WTC11 (cell line): ENCODE measurements at places on chromosomes 5 and 9.

DNA sequence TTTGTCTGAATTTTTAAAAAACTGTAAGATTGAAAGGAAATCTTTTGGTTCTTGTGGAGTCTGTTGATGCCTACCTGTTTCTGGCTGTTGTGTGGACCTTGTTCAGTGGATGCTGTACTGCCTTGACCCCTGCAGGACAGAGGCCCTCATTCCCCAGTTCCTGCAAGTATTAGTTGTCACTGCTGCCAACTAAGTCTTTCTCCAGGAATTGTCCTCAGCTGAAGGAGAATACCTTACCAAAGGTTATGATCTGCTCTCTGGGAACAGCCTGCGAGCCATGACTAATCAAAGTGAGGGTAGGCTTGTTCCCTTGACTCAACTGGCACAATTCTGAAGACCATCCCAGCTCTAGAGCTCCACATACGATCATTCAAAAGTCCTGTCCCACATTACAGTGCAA lies 145.3 kb upstream of the FST start:
- DNase-seq: no peak

- no peak for DNase-seq
Observed at GRCh38 chr5:62115014-62115413, 191.0 kb upstream of the KIF2A start.

- DNase-seq: peak; percentile 14
Observed at GRCh38 chr5:167245868-167246267, 1045.6 kb upstream of the WWC1 start.

DNA sequence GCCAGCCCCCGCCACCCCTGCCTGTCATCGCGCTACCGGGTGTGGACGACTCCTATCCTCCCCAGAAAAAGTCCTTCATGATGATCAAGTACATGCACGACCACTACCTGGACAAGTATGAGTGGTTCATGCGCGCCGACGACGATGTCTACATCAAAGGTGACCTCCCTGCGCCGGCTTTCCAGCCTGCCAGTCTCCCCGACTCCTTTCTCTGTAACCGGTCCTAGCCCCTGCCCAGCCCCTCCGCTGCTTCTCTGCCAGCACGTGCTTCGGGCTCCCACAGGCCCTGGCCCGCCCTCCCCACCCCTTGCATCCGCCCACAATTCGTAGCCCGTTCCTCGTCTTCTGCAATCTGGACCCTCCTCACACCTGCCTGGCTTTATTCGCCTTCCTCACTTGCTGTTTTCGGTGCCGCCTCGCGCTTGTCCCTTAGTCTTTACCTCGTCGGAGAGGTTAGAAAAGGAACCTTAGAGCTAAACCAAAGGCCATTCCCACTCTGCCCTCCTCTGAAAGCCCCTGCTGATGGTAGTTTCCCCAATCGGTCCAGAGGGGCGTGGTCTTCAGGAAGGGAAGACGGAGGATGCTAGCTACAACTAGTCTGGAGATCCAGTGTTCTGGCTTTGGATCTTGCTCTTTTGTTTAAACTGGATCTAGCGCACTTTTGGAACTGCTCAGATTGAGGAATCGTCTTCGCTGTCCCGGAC lies 1.4 kb downstream of the CHSY3 start:
- DNase-seq: peak; percentile 43

GRCh38 chr9:124264823-124265233 lies 7.1 kb downstream of the NEK6 start:
- DNase-seq: no peak

DNA sequence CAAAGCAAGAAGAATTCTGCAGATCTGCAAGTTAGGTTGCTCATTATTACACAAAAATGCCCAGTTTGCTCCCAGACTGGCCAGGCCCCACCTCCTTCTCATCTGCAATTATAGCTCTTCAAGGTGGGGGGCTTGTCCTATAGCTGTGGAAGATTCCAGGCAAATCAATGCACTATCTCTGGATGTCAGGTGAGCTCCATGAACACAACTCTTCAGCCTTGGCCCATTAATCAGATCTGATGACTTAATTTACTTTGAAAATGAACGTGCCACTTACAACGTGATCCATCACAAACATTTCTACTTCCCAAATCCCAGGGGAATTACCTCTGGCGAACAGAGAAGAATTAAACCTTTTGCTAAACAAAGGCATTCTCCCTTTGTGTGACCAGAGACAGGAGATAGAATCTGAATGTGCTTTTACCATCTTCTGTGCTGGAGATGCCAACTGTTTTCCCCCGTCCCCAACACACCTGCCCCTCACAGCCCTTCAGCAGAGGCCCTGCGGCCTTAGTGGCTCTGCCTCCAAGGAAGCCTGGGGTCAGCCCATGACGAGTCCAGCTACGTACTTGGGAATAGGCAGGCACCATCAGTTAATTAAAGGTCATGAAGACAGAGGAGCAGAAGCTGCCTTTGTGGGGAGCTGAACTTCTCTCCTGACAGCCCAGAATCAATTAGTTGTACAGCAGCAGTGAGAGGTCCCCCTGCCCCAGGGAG lies 60.5 kb downstream of the SNX18 start:
- no peak for DNase-seq

GRCh38 chr9:92247981-92248380 lies 45.5 kb downstream of the IARS1 start:
- no peak for DNase-seq

DNA sequence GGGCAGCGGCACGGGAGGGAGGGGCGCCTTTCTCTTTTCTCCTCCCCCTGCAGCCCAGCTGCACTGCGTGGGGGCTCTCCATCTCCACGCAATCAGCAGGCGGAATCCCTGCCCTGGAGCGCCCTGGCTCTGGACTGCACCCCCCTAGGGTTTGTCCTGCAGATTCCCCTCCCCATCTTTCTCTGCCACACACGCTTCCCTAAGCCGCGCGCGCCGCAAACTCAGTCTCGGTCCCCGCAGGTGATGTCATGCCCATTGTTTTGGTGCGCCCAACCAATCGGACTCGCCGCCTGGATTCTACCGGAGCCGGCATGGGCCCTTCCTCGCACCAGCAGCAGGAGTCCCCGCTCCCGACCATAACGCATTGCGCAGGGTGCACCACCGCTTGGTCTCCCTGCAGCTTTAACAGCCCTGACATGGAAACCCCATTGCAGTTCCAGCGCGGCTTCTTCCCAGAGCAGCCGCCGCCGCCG lies at the start of gene KCNN2:
Gene KCNN2, plus strand, starts transcription at position 347 of the 473 bp plus-strand sequence. Its CDS starts 70 bp downstream, at position 417.
- peak; percentile 90 for DNase-seq

DNA sequence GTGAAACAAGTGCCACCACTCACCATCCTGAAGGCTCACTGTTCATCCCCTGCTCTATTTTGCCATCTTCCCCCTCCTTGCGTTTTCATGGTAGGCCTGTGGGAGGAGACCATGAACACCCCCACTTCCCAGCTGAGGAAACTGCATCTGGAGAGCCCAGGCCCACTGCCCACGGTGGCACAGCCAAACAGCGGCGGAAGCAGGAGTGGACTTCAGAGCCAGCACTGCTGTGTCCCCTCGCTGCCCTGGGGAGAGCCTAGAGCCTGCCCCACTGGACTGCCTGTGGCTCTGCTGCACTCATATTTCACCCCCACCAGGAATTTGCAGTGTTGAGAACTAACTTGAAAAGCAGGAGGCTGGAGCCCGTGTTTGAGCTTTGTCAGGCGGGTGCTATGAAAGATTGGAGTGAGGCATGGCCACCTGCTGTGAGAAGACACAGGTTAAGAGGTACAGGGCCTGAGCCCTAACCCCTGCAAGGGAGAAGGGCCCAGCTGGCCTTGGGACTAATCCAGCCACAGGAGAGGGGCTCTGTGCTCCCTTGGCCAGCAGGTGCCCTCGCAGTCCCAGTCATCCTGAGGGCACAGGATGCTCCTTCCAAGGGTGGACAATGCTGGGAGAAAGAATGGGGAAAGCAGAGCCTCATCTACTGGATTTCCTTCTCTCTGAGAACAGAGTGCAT lies 79.0 kb downstream of the MACROH2A1 start:
- peak; percentile 52 for DNase-seq

- DNase-seq: no peak
Observed at GRCh38 chr5:109703829-109704228, 14.1 kb downstream of the MAN2A1 start.

- DNase-seq: peak; percentile 17
Observed at GRCh38 chr5:12623408-12623807, 719.2 kb upstream of the CTNND2 start.

DNA sequence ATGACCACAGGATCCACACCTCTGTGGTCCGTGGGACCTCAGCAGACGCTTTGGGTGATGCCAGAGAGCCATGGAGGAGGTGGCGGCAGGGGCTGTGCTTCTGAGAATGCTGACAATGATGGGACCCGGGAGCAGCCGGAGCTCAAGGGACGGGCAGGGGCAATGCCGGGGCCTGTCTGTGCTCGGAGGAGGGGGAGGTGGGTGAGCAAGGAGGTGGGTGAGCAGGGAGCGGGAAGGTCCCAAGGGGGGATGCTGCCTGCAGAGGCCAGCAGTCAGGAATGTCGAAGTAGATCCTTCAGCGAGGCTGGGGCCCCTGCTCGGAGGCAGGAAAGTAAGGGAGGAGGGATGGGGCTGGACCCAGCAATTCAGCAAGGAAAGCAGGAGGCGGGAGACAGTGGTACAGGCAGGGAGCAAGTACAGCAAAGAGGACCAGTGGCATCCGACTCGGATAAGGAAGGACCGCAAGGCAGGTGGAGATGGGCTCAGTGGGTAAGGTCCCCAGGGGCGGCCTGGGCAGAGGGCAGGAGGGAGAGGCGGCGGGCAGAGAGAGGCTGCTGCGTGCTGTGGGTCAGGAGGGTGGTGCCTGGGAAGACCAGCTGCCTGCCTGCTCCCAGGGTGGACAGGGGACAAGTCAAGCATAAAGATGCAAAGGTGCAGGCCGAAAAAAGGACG lies 49.0 kb downstream of the ADAMTS2 start:
- no peak for DNase-seq

DNA sequence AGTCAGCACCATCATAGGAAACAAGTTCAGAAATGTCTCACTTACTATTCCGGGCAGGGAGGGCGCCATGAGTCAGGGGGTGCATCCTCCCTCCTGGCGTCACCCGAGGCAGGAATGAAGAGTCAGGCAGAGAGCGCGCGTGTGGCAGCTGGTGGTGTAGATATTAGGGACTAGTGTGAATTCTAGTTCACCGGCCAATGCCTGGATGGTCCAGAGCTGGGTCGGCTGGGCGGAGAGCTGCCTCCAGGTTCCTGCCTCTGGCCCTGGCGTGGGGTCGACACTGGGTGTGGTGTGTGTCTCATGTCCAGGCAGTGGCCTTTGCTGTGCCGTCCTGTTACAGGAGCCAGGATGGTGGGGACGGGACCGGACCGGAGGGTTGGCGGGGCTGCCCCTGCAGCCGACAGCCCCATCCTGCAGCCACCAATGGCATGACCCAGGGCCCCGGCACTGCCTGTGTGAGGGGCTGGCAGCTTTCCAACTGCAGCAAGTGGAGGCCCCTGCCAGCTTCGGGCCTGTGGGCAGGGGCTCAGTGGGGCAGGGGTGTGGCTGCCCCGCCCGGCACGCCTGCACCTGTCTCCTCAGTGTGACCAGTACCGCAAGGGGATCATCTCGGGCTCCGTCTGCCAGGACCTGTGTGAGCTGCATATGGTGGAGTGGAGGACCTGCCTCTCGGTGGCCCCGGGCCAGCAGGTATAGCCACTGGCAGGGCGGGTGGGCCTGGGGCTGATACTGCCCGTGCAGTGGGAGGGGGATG lies 9.1 kb downstream of the DIPK1B start:
- no peak for DNase-seq

DNA sequence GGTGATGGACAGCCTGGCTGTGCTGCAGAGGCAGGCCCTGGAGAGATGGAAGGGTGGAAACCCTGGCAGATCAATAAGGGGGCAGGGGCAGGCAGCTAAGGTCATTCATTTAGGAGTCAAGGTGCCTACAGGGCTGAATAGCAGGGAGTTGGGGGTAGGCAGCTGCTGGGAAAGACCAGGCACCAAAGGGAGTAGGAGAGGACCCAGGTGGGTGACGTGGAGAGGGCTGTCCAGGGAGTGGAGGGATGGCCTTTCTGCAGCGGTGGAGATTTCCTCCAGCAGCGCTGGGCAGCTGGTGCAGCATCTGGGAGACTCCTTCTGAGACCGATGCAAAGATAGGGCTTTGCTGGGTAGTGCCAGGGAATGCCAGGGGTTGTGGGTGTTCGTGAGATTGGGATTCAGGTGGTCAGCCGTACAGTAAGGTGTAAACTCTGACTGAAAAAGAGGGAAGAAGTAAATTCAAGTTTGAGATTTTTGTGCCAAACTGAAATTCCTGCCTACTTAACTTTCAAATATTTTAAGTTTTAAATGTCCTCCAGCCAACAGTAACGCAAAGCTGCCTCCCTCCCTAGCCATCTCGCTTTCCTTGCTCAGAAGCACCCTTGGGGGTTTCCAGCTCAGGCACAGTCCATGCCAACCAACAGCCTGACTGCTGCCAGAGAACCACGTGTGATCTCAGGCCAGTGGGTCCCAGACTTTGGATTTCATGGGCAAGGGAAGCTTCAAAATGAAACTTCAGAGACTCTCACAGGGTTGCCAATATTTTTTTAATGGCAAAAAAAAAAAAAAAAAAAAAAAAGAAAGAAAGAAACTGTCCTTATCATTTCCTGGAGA lies 18.6 kb upstream of the ANGPTL2 start:
- no peak for DNase-seq

GRCh38 chr5:2861605-2862004 lies 110.1 kb upstream of the IRX2 start:
- DNase-seq: no peak

GRCh38 chr9:121503444-121503843 lies 3.8 kb upstream of the GGTA1 start:
- no peak for DNase-seq

- peak; percentile 21 for DNase-seq
Observed at GRCh38 chr5:63398346-63398745, 563.9 kb downstream of the HTR1A start.

- no peak for DNase-seq
Observed at GRCh38 chr9:13070612-13071595, 208.6 kb downstream of the MPDZ start.

GRCh38 chr5:117072439-117072838 lies 497.8 kb upstream of the SEMA6A start:
- peak; percentile 17 for DNase-seq

- DNase-seq: no peak
Observed at GRCh38 chr9:108634204-108634603, 221.6 kb downstream of the ACTL7B start.

GRCh38 chr9:84103651-84104377 lies 123.2 kb downstream of the RMI1 start:
- DNase-seq: no peak

DNA sequence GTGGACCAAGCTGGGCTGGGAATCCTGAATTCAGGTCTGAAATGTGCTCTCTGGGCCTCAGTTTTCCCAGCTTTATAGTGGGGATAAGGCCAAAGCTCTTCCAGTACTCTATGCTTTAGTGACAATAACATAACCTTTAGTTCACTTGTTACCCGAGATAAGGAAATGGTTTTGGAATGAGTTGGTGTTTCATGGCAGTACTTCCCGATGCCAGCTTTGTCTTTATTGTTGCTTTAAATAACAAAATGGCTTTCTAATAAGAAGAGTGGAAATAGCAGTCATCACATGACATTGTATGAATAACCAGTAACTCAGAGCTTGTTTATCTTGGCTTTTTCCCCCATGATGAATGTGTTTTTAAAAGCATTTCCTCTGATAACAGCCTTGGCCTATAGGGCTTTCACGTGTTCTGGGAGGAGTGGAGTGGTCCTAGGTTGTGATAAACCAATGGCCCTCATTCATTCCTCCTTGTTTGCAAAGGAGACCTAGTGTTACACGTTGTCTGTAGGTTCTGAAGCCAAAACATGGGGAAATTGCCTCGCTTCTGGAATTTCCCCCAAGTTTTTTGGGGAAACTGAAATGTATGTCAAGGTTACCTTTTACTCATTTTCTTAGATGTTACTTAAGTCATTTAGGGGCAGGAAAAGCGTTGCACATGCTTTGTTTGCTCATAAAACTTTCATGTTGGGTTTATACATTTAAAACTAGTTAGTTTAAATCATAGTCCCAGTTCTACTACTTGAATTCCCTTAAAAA lies 53.7 kb downstream of the ZNF618 start:
- DNase-seq: no peak
